ENCODE measurements at places on chromosomes 13 and 19.

DNA sequence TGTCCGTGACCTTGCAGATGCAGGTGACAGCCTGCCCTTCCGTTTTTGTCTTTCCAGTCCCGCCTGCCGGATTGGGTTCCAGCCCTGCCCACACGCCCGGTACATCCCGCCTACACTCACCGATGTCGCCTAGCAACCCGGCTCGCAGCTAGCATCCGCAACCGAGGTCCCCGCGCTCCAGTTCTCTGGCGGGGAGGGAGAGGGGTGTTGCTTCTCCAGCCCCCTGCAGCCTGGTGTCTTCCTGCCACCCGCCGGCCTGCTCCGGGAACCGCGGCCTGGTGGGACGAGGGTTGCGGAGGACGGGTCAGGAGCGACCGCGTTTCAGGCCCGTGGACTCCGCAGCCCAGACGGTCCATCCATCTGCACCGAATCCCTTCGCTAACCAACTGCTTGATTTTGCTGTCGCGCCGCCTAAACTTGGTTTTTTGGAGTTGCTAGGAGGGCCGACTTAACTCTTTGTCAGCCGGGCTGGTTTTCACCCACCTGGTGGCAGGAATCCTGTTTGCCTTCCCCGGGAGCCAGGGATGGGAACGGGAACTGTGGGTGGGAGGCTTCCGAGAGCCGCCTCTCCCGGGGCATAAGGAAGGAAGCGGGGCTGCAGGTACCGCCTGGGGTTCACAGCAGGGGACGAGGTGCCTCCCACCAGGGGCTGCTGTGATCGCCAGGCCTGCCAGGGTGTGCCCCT is 15.4 kb upstream of the MATK start:
- DNase-seq: peak; percentile 64

DNA sequence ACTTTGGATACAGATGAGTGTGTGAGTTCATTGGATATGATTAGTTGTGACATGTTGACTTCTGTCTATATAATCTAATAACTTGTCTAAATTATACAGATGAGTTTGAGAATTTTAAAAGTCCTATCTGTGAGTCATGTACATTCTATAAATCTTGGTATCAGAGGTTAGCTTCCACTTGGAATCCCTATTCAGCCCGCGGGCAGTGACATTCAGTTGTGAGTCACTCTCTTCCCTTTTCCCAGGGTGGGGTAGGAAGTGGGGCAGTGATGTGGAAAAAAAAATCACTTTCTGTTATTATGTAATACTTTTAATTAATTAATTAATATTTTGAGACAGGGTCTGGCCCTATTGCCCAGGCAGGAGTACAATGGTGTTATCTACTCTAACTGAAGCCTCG is 33.0 kb upstream of the ZNF808 start:
- no peak for DNase-seq

DNA sequence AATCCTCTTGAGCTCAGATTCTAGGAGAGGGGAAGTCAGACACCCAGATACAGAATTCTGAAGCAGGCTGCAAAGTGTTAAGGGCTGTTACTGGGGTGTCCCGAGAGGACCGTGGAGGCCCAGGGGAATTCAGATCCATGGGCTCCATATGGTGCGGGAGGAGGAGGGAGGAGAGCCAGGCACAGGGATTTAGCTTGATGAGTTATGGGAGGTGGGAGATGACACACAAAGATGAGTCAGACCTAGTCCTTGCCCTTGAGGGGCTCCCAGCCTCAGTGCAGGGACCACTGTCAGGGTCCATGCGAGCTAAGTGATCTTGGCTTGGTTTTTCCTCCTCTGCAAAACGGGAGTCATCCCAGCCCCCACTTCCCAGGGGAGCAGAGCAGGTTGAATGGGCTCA is 14.4 kb upstream of the GIPR start:
- DNase-seq: no peak

- DNase-seq: no peak
These were observed 109.7 kb upstream of the MCF2L start for GRCh38 chr13:112859128-112859816.

GRCh38 chr19:8038815-8039214 is 13.7 kb upstream of the CCL25 start:
- DNase-seq: no peak

- DNase-seq: no peak
These were observed 1564.3 kb upstream of the PRR20A start for GRCh38 chr13:55576389-55576788.

- DNase-seq: no peak
These were observed 180.5 kb downstream of the EFNB2 start for GRCh38 chr13:106354961-106355360.

DNA sequence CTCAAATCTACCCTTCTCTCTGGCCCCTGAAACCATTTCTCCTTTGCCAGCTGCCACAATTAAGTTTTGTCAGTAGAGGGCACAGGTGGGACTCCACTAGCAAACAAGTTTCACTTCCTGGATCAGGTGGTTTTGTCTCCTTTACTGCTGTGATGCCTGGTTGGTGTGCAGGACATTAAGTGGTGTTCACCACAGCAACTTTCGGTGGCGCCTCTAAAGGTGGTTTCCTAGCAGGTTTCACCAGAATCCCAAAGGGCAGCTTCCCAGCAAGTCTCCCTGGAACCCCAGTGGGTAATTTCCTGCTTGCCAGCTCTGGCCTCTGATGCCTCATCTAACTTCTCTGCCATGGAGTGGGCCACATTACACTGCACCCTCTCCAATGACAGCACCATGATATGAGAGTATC is 16.6 kb downstream of the MED4 start:
- no peak for DNase-seq

DNA sequence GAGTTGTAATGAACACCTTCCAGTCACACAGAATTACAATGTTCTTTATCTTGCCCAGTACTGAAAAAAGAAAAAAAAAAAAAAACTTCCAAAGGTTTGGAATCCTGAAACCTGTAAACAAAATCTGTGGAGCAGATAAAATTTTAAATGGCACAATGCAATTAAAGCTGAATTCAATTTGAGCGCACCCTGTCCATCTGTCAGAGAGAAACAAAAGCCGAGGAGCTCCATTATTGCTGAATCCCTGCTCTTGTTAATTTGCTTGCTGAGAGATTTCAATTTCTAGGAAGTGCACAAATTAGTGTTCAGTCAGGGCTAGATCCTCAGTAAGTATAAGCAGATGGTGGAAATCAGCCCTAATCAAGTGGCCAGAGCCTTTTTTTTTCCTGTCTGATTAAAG is 65.2 kb downstream of the DACH1 start:
- DNase-seq: no peak

Data from activated CD4-positive, alpha-beta T cell treated with anti-CD3 and anti-CD28 coated beads for 4 hours (primary cell).